ENCODE measurements at places on chromosomes 3 and 15.

DNA sequence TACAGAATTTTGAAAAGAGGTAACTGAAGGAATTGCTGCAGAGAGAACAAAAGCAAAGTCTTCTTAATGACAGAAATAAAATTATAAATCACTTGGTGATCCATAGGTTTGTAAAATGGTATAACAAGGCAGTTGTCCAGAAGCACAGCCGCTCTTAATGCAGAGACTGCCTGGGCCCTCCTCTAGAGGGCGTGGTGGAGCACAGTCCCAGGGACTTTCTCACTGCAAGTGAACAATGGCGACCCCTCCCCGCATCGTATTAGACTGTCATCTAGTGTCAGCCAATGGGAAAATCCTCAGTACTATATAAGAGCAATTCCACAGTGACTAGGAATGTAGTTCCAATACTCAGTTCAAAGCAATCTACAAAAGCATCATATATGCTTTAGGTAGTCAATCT, 26.4 kb upstream of the ZBED2 start:
- no peak for DNase-seq

DNA sequence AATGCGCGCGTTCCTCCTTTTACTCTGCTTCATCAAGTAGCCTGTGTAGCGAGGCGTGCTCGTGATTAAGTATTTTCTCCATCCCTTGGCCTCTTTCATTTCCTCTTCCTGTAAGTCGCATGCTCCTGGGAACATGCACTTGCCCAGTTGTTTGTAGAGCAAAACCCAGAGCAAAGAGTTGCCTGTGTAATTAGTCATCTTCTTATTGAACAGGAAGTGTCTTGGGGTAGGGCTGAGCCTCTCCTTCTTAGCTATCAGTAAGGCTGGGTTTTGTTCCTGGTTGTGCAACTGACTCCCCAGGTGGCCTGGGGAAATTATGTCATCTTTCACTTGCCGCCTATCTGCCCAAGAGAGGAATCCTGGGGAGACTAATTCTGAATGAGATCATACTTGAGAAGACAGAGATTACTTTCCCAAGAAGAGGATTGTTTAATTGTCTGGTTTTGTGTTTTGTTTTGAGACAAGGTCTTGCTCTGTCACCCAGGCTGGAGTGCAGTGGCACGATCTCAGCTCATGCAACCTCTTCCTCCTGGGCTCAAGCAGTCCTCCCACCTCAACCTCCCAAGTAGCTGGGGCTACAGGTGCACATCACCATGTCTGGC, 14.9 kb downstream of the LIPH start:
- no peak for DNase-seq

DNA sequence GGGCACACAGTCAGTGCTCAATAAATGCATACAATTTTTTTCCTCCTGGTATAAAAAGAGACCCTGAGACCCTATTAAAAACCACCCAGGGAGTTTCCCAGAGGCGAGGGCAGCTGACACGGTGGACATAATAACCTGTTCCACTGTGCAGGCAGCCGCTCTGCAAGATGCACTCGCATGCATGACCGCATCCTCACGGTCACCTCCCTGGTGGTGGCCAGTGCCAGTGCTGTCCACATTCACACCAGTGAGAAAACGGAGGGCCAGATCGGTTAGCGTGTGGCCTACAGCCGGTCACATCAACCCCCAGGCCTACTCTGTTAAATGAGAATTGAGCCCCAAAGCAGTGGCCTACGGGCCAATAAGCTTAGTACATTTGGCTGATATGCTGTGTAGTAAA, 24.8 kb downstream of the SH3BP5 start:
- DNase-seq = no peak

DNA sequence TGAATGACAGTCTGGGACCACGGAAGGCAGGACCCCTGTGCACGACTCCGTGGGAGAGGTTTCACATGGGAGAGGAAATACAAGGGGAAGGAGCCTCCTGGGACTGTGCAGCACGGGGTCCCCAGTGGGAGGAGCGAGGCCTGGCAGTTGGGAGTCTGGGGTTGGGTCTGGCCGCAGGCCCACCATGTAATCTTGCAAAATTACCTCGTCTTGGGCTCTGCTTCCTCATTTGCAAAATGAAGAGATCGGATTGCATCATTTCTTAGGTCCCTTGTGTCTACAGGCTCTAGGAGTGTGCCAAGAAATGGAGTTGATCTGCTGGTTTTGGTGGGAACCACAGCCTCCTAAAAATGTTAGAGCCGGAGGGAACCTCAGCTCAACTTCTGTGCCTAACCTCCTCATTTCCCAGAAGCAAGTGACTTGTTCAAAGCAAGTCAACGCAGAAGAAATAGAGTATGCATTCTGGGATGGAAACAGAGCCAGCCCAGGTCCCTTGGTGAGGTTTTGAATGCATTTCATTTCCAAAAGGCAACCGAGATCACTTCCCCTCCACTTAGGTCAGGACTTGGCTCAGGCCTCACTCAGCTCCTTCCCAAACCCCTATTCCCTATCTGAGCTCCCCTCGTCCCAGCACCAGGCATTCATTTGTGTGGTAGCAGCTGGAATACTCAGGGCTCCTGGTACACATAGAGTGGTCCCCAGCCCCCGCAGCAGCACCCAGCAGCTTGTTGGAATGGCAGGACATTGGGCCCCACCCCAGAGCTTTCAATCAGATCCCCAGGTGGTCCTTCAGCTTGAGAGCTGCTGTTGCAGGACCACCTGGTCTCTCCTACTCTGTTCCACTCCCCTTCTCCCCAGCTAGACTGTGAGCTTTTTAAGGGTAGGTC, 267.7 kb downstream of the XXYLT1 start:
- no peak for DNase-seq

DNA sequence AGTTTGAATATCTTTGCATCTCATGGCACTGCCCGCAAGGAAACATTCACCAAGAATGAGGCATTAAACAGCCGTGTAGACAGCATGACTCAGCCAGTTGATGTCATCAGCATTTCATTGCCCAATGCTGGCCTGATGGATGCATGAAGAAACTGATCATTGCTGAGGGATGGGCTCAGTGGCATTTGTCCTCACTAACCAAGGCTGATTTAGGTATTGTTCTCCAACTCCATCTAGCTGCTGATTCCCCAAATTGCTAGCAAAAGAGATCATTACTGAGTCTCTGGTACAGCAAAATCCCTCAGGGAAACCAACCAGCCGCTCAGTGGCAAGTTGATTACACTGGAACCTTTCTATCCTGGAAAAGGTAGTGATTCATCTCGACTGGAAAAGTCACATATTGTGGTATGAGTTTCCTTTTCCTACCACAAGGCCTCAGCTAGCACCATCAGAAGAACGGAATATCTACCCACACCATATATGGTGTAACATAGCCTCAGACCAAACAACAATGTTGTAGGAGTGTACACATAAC, 186.5 kb upstream of the GAP43 start:
- no peak for DNase-seq

DNA sequence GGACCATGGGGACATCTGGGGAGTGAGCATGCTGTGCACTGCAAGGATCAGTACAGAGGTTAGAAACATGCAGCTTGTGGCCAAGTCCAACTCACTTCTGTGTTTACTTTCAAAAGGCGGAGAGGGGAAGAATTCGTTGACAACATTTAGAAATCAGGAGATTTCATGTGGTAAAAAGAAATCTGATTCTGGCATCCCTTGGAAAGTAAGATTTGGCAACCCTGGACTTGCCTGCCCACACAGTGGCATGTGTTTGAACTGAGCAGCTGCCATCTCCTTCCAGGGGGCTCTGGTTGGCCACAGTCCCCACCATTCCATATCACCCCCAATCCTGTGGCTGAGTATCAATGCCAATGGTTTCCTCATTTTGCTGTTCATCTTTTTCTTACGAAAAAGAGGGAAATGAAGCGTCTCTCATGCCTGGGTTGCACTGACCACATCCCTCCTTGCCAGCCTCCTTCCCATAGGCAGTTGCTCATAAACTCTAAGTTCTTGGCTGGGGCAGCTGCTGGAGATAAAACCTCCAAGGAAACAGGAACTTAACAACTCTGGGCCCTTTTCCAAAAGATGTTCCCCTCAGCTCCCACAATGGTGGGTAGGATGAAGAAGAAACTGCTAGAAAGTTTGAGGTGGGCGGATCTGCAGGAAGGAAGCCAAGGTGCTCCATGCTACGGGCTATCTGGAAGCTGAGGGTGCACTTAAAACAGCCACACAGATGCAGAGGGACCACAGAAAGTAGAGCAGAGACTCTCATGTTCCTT, 29.2 kb downstream of the SLC6A11 start:
- no peak for DNase-seq

DNA sequence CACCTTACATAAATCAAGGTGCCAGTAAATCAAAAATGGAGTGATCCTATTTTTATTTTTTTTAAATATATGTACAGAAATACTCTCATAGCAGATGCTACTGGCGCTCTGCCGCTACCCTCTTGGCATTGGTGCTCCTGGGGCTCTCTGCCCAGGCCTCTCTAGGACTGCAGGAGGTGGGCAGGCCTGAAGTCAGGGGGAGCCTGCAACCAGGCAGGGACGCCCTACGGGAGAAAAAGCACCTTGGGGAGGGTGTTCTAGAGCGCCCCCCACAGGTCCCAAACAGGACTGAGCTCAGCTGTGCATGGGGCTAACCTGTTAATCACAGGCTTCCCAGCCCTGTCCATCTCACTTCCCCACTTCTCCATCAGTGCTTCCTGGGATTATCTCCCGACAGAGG, 192.5 kb downstream of the SHQ1 start:
- no peak for DNase-seq
